ENCODE measurements at places on chromosomes 4 and X.

DNA sequence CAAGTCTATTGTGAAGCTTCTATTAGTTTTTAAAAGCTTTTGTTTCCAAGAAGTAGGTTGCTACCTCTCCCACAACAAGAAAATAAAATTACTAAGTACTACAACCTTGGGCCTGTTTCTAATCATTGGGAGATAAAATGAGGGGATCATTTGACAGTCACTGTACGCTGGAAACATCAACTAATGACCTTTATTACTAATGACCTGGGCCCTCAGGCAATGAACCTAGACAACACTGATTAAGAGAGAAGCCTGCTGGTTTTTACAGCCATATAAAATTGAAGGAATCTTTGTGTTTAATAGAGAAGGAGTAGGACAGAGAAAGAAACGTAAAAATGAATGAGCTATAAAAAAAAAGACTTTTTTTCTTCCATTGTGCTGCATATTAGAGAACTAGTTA is 1000.9 kb downstream of the STPG2 start:
- no peak for DNase-seq

DNA sequence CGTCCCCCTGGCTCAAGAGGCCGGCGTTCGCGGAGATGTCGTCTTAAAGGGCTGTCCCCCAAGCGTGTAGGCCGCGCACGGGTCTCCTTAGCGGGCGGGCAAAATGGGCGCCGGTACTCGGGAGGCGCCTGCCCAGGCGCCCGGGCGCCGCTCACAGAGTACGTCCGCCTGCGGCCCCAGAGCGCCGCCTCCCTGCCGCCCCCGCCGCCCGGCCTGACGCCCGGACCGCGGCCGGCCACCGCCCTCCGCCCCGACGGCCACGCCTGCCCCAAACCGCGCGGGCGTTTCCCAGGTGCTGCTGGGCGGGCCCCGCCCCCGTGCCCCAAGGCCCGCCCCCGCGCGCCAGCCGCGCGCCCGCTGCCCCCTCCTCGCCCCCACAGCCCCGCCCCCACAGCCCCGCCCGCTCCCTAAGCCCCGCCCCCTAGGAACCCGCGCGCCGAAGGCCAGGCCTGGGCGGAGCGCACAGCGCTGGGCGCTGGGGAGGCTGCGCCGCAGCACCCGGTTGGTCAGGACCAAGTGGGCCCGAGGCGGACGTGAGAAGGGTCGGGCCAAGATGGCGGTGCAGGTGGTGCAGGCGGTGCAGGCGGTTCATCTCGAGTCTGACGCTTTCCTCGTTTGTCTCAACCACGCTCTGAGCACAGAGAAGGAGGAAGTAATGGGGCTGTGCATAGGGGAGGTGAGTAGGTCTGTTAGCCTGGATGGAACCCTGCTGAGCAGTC is at the start of the genes BRCC3, CMC4 and MTCP1:
Gene BRCC3, plus strand, starts transcription at position 534 of the 719 bp plus-strand sequence. Its CDS starts 20 bp downstream, at position 554.
Gene CMC4, minus strand, starts transcription at position 162 of the 719 bp plus-strand sequence. CDS start 7,113 bp downstream, outside the sequence.
Gene MTCP1, minus strand, starts transcription at position 162 of the 719 bp plus-strand sequence. CDS start 5,126 bp downstream, outside the sequence.
- DNase-seq = peak; percentile 86

DNA sequence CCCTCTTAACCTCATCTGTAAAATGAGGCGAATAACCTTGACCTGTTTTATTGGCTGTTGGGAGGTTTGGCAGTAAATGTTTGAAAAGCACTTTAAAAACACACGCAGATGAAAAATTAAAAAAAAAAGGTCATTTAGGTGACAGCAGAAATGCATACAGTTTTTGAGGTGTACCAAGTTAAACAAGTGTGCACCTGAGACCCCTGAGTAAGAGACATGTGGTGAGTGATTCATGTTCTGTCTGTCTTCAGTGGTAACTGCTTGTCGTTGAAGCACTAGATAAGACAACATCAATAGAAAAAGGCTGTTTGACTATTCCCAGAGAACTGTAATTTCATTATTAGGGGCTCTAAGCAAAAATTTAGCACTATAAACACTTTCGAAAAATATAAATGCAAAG is 608.4 kb upstream of the PITX2 start:
- no peak for DNase-seq

- DNase-seq = no peak
These were observed 7.9 kb downstream of the FRMD7 start for GRCh38 chrX:132119821-132120515.

DNA sequence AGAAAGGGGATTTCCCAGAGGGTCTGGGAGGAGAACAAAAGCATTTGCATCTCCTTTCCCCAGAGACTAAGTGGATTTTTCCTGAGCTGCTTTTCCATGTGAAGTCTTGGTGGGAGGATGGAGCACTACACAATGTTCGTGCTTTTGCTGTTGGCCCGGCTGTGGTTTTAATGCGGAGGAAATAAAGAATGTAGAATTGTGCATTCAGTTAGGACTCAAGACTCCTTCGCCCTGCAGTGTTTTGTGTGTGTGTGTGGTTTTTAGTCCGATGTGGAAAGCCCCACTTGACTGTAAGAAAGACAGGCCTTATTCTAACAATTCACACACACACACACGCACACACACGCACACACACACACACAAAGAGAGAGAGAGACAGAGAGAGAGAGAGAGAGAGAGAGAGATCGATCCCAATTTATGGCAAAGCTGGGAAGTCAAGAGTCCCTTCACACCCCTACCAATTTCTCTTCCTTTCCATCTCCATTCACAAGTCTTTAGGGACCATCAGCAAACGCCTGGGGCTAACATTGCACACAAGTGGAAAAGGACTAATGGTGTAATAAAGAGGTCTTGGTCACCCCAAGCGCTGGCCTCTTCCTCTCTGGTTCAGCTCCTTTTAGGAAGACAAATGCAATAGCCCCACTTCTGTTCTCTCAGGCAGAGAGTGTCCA is 44.2 kb downstream of the CLDN34 start:
- DNase-seq = no peak

- no peak for DNase-seq
These were observed 584.8 kb downstream of the PPARGC1A start for GRCh38 chr4:23305026-23305425.

- no peak for DNase-seq
These were observed 18.2 kb upstream of the PLAC1 start for GRCh38 chrX:134676436-134676835.

DNA sequence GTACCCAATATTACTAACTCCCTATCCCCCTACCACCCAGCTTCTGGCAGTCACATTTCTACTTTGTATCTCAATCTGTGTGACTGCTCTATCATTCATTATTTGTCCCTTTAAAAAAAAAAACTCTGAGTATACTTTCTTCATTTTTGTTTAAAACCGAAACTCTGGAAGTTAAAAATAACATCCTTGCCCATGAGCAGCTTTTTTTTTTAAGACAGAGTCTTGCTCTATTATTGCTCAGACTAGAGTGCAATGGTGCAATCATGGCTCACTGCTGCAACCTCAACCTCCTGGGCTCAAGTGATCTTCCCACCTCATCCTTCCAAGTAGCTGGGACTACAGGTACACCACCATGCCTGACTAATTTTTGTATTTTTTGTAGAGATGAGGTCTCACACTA is 15.8 kb downstream of the UBE2K start:
- DNase-seq = no peak

GRCh38 chr4:5923376-5923775 is 30.5 kb upstream of the CRMP1 start:
- DNase-seq = no peak

DNA sequence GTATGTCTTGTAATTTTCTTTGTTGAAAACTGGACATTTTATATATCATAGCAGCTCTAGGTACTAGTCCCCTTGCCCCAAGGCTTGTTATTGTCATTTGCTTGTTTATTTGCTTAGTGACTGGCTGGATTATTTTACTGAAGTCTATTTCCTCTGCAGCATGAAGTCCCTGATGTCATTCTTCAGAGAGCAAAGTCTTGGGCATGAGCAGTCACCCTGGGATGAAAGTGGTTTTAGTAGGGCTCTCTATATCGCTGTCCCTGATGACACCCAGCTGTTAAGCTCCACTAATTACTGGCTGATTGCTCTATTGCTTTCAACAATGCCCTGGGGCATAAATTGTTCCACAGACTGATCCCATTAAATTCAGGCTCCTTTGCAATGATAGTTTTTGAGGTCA is 113.5 kb upstream of the USP9X start:
- DNase-seq = no peak

GRCh38 chr4:159297091-159297490 is 194.2 kb downstream of the RAPGEF2 start:
- DNase-seq = no peak

GRCh38 chrX:115236560-115236959 is 2.7 kb upstream of the LRCH2 start:
- no peak for DNase-seq

DNA sequence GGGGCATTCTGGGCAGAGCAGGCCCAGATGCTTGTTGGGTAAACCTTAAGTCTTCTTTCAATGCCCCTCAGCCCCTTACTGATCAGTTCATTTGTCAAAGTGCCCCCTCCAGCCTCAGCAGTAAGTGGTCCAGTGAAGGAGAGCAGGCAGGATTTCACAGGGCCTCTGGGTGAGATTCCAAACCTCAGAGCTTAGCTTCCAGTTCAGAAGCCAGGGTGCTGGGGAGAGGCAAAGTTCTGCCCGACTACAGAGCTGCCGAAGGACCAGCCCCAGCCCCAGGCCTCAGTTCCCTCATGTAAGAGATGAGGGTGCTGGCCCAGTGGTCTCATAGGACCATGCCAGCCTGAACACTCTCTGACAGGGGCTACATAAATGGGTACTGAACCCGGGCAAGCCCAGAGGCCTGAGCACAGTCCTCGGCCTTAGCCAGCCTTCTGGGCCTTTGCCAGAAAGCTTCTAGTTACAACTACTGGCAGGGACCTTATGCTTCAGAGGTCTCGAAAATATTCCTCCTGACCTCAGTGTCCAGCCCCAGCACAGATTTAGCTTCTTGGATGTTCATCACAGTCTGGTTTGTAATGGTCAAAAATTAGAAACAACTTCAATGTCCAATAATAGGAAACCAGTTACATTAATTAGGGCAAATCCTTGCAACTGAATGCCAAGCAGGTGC is 851 bp upstream of the RIPPLY1 start:
- DNase-seq = no peak

DNA sequence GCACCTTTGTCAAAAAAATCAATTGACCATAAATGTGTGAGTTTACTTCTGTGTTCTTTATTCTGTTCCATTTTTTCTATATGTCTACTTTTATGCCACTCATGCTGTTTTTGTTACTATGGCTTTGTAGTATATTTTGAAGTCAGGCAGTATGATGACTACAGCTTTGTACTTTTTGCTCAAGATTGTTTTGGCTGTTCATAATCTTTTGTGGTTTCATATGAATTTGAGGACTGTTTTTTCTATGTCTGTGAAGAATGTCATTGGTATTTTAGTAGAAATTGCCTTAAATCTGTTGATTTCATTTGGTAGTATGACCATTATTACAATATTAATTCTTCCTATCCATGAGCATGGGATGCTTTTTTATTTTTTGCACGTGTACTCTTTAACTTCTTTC is 346.8 kb downstream of the PPP3CA start:
- no peak for DNase-seq

DNA sequence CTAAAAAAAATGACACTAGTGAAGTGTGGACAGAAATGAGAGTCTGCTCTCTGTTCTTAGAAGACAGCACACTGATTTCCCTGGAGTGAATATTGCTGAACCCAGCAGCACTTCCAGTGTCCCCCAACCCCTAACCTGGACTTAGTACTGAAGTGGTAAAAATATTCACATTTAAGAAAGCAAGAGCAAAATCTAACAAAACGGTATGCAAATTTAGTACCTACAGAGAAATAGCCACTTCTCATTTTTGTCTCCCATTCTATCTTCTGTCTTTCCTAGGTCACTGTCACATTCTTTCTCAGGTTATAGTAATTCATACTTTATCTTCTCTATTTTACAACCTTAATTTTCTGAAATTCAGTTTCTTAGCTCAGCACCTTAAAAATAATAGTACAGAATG is 274.7 kb downstream of the CFAP299 start:
- no peak for DNase-seq

- DNase-seq = no peak
These were observed 6.8 kb upstream of the OCIAD2 start for GRCh38 chr4:48913346-48913745.

GRCh38 chr4:106941841-106942240 is 94.3 kb downstream of the DKK2 start:
- no peak for DNase-seq

DNA sequence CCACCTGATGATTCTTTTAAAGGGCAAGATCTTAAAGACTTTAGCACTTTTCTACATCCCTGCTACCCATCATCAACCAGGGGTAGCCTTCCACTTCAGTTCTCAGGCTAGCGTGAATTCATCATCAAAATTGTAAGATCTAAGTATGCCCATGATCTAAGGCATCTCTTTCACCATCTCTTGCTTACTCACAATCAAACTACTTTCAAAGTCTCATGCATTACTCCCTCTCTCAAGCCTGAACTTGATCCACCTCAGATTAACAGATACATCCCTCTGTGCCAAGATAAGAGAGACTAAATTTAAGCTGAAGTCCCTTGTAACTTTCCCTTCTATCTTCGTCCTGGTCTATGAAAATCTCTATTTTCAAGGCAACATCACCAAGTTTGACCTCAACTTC is 62.8 kb downstream of the DHX15 start:
- DNase-seq = no peak

- DNase-seq = no peak
These were observed 23.5 kb downstream of the NELFA start for GRCh38 chr4:1985294-1985693.

DNA sequence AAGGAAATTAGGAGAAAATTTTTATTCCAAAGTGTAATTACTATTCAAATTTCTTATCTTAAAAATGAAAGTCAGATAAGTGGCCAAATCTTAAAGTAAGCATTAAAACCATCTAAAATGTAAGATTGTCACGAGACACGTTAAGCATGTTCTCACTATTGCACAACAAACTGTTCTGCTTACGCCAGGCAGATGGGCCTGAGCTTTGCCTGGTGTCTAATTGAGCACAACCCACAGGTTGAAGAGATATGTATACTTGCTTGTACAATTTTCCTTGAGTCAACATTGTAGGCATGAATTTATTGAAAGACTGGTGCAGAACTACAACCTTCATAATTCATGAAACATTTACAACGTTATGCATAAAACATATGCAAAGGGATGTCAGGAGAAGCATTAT is 3.9 kb downstream of the RNF128 start:
- no peak for DNase-seq

GRCh38 chr4:10816571-10816970 is 132.0 kb upstream of the CLNK start:
- DNase-seq = no peak

DNA sequence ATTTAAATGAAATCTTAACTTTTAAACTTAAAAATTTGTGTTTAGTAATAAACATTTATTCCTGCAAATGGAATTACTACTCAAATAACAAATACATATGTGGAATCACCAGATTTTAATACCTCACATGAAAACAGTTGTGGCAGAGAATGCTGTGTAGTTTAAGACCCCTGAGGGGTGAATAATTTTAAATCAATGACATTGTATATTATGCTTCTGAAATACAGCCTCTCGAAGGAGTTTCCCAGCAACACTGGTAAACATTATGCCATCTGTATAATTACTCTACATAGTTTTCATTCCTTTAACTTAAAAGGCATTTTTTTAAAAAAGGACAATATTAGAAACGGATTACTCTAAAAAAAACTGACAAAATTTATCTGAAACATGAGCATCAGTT is 2313.3 kb downstream of the ARAP2 start:
- no peak for DNase-seq

DNA sequence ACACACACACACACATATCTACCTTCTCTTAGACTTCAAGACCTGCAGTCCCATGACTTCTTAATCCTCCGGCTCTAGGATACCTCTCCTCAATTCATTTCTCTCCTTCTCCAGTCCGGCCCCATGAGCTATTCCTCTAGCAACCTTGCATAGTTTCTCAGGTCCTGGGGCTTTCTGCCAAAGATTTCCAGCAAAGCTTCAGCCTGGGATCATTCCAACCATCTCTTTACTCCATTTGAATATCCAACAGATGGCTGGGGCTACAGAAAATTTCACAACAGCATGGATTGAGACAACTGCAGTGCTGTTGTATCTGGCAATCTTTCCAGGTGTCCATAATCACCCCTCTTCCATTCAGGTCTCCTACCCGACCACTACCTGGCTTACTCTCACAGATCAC is 184.1 kb downstream of the DCHS2 start:
- no peak for DNase-seq

All from activated CD8-positive, alpha-beta memory T cell treated with anti-CD3 and anti-CD28 coated beads, Interleukin-2, amount 50 U/mL, for 48 hours (primary cell).